ENCODE measurements at places on chromosomes 16 and 17.

- peak; percentile 68 for DNase-seq
These were observed 13.4 kb downstream of the MFSD6L start for GRCh38 chr17:8785547-8786413.

GRCh38 chr16:12661656-12662172 is 142.0 kb downstream of the CPPED1 start:
- DNase-seq = peak; percentile 32

GRCh38 chr17:51298508-51299371 is 38.4 kb downstream of the UTP18 start:
- peak; percentile 42 for DNase-seq

DNA sequence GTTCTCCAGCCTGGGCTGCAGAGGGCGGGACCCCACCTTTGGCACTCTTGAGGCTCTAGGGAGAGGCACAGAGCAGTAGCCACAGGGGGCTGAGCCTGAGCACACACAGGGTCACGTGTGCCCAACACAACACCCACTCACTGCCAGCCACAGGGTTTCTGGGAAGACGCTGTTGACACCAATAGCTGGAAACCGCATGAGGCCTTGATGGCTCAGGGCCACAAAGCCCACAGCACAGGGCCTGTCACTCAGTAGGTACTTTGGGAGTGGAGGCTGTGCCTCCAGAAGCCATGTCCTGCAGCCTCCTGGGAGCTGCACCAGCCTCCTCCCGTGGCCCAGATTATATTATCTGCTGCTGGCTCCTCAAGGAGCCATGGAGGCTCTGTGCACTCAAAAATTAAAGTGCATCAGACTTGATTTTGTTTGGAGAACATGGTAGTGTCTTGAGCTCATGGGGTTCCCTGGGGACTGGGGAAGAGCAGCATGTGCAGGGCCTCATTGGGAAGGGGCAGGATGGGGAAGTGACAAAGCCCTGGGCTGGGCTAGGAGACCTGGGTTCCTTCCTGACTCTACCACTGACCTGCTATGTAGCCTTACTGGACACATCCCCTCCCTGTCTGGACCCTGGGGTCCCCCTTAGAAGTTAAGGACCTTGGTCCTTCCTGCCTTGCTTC is 12.5 kb upstream of the SREBF1 start:
- DNase-seq = no peak

- DNase-seq = no peak
These were observed 126.6 kb downstream of the LAT start for GRCh38 chr16:29111421-29111820.

GRCh38 chr17:41784207-41784744 is 2.2 kb downstream of the JUP start:
- peak; percentile 55 for DNase-seq

GRCh38 chr17:73223626-73224230 is 30.9 kb downstream of the COG1 start:
- DNase-seq = no peak
